ENCODE measurements at places on chromosomes 2 and 18. TPM values are rescaled to one million over a fixed set of nuclear protein-coding genes. Genes with fewer than 3 reads are reported as not detected.

- peak; percentile 53 for DNase-seq
Observed at GRCh38 chr2:207746131-207746530, 23.6 kb downstream of the FZD5 start.

- no peak for DNase-seq
Observed at GRCh38 chr2:164597983-164598382, 23.3 kb downstream of the GRB14 start.

Gene DBI
- 80.6 TPM for total RNA-seq

DNA sequence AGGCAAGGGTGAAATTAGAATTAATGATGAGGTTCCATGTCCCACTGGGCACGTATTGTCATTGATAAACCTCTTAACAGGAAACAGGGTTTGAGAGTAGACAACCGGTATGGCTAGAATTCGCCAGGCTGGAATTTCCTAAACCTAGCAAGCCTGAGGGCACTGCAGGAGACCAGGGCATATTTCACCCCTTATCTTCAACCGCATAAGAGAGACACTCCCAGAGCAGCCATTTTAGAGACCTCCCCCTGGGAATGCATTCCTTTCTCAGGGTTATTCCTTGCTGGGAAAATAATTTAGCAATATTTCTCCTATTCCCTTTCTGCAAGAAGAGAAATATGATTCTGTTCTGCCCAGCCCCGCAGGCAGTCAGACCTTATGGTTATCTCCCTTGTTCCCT, 334.6 kb upstream of the LYPD1 start:
- DNase-seq: no peak

GRCh38 chr2:122491011-122491410, 735.6 kb downstream of the TSN start:
- DNase-seq: no peak

- DNase-seq: no peak
Observed at GRCh38 chr2:21261591-21261990, 137.8 kb downstream of the TDRD15 start.

- DNase-seq: no peak
Observed at GRCh38 chr2:96547203-96547641, 10.7 kb downstream of the ARID5A start.

DNA sequence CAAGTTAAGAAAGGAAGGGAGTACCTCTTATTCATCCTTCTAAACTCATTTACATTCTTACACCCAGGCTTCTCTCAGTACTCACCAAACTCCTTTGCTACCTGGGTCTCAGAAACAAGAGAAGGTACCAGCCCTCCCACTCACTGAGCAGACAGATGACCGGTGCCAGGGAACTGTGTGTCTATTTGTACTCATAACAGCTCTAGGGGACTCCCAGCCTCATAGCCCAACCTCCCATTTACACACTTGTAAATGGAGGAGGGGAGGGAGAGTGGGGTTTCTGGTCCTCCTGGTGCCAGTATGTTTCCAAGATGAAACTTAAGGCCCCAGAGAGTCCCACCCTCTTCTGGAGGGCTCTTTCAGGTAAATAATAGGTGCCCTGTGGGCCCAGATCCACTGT, 42.8 kb upstream of the SIGLEC15 start:
- DNase-seq: no peak

- DNase-seq: no peak
Observed at GRCh38 chr2:26558271-26559043, 80.5 kb upstream of the OTOF start.

- DNase-seq: no peak
Observed at GRCh38 chr18:55442561-55442960, 145.4 kb downstream of the TCF4 start.

GRCh38 chr2:36702781-36703180, 6.3 kb downstream of the VIT start:
- no peak for DNase-seq

GRCh38 chr2:20671036-20671735, 4.2 kb downstream of the GDF7 start:
- DNase-seq: no peak

Gene ZNF385B
- not detected for total RNA-seq

GRCh38 chr2:222176890-222177289, 121.9 kb downstream of the PAX3 start:
- DNase-seq: no peak

Gene ADRA2B
- total RNA-seq: 1.7 TPM

- no peak for DNase-seq
Observed at GRCh38 chr2:160741815-160742214, 248.2 kb upstream of the RBMS1 start.

DNA sequence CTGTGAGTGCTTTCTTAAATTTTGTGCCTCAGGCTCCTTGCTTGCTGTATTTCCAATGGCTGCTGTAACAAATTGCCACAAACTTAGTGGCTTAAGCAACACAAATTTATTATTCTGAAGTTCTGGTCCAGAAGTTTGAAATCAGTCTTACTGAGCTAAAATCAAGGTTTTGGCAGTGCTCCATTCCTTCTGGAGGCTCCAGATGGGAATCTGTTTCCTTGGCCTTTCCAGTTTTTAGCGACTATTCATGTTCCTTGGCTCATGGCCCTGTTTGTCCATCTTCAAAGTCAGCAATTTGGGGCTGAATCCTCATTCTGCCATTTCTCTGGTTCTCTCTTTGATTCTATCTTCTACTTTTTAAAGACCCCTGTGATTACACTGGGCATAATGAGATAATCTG, 31.8 kb downstream of the STRADB start:
- no peak for DNase-seq

Gene ZBTB7C
- total RNA-seq: not detected

DNA sequence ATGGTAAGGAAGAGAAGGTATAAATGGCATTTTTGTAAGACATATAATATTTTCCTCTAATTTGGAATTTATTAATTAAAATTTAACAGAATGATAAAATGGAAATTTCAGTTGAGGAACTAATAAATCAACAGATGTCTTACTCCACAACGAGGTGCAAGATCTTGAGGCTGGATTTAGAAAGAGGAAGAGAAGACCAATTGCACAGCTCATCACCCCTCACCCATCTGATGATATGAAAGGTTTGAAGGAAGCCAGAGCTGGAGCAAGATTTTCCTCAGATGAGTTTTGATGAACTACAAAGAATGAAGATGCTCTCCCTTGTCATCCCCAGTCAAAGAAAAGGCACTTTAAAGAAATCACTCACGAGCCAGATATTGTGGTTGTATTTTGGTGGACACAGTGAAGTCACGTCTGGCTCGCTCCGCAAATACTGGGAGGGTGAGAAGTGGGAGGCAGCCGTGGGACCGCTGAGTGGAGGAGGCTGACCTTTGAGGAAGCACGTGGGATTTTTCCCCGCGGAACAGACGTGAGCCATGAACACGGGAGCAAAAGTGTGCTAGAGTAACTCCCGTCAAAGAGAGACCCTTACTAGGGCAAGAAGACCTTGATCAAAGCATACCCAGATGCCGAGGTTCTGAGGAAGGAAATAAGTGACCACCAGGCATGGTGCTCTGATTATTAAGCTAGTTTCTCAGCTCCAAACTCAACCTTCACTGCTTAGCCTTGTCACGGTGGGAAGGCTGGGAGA, 511.4 kb downstream of the RNF144A start:
- no peak for DNase-seq

Gene FAM237A
- total RNA-seq: not detected

DNA sequence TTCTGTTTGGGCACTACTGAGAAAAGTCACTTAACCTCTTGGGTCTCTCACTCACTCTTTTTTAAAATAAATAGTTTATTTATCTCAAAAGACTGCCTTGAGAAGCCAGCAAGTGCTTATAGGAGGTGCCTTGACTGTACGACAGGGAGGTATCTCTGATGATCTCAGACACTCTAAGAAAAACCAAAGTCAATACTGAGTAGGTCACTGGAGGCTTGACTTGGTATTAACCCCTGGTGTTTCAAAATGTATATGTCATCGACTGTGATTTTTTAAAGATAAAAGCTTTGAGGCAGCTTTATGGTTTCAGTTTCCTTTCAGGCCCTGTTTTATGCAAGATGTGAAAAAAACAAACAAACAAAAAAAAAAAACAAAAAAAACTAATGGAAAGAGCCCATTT, 33.7 kb downstream of the MREG start:
- no peak for DNase-seq

Gene ACOXL
- total RNA-seq: 0.19 TPM

DNA sequence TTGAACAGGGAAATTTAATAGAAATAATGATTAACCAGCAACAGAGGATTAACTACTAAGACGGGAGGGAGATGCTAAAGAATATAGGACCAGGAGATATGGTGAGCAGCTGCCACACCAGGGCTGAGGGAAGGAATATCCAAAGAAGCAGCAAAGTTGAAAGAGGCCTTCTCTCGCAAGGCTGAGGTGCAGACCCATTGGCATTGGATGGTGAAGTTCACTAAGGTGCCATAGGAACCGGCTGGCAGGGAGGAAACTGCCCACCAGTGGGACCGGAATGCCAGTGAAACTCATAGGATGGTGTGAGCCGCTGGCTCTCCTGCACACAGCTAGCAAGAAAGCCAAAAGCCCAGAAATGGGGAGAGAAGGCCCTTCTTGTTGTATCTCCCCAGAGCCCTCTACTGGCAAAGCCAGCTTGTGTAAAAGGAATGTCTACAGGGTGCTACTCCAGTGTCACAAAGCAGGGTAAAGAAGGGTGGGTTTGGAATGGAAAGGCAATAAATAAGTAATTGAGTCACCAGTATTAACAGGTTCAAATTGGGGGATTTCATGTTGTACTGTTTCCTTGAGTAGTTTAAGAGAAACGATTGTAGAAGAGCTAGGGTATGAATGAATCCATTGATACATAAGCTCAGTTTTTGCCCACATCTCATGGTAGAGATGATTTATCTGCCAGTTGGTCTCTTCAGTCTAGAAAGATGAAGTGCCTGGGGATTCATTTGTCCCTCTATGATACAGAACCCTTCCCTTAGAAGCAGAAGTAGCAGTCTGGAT, 36.0 kb downstream of the FARP2 start:
- no peak for DNase-seq

DNA sequence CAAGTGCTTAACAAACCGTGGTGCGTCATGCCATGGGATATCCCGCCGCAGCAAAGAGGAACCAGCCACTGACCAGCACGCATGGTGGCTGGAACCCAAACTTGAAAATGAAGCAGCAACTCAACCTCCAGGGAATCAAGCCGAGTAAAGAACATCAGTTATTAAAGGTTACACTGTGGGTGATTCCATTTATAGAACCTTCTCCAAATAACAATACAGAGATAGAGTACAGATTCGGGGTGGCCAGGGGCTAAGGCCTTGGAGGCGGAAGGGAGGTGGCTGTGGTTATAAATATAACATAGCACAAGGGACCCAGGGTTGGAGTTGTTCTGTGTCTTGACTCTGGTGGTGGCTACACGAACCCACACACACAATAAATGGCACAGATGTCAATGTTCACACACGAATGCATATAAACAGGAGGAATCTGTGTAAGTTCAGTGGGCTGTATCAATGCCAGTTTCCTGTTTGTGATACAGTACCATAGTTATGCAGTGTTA, 123.1 kb downstream of the EIPR1 start:
- no peak for DNase-seq

Gene CERS6
- 11.2 TPM for total RNA-seq

Gene GPR75
- 1.0 TPM for total RNA-seq

GRCh38 chr2:187991389-187991788, 300.3 kb upstream of the GULP1 start:
- DNase-seq: no peak

Gene KYNU
- 0.35 TPM for total RNA-seq

DNA sequence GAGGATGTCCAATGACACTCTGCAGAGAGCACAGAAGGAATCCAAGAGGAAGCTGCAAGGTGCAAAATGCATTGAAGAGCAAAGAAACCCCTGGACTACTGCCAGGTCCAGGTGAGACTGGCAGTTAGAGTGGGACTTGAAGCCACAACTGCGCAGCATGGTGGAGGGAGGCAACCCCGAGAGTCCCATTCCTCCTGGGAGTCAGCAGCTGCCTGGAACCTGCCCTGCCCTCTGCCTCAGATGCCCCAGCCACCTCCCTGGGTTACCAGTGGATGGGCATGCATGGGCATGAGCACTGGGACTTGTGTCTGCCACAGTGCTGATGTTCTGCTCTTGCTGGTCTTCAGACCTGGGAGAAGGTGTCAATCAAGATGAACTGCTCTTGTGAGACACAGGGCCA, 43.2 kb downstream of the ANKMY1 start:
- DNase-seq: no peak

DNA sequence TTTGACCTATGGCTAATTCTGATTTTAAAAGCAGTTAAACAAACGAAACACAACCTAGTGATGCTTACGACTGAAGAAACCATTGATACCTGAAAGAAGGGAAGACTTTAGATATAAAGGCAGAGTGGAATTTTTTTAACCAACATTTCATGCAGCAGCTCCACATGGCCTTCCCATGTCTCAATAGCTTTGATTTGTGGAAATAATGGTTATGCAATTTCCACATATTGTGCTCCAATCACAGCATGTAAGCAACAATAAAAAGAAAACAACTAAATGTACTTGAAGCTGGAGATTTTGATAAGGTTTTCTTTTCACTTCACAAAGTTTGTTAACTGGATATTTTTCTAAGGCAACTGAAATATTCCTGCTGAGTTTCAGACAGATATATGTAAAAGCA, 82.0 kb upstream of the SLC39A10 start:
- no peak for DNase-seq

Gene TNFAIP6
- total RNA-seq: not detected

Gene RBBP8
- 57.2 TPM for total RNA-seq

Gene UGT1A5
- not detected for total RNA-seq

GRCh38 chr2:222535477-222535876, 111.1 kb downstream of the SGPP2 start:
- no peak for DNase-seq

- no peak for DNase-seq
Observed at GRCh38 chr2:234606896-234607295, 110.0 kb upstream of the ARL4C start.

- DNase-seq: no peak
Observed at GRCh38 chr18:43751835-43752234, 474.5 kb upstream of the SYT4 start.

- DNase-seq: no peak
Observed at GRCh38 chr2:120814352-120814751, 78.7 kb downstream of the GLI2 start.

DNA sequence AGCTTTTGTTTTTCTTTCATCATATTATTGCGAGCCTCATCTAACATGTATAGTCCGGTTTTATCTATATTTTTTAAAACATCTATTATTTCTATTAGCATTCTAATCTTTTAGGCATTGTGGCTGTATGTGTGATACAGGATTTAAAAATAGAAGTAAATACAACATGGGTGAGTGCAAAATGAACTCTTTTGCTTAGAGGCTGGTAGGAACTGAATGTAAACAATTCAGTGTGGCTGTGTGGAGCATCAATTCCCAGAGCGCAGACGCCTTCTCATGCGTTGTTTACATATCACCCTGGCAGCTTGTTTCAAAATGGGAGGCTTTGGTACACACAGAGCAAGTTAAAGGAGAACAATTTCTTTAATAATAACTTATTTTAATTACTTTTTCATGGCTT, 836 bp downstream of the DTNA start:
- DNase-seq: no peak

GRCh38 chr2:204586444-204587180, 41.3 kb downstream of the PARD3B start:
- DNase-seq: no peak

- DNase-seq: no peak
Observed at GRCh38 chr2:44397447-44398175, 35.9 kb downstream of the CAMKMT start.

Gene AGXT
- not detected for total RNA-seq

Gene GREB1L
- not detected for total RNA-seq

Gene FEV
- not detected for total RNA-seq

Data from activated T-cell treated with anti-CD3 and anti-CD28 coated beads, Interleukin-2, amount 50 U/mL, for 72 hours (primary cell).